ENCODE measurements at places on chromosomes 7 and 10.

- no peak for DNase-seq
These were observed 279.9 kb upstream of the MKLN1 start for GRCh38 chr7:131047651-131048304.

DNA sequence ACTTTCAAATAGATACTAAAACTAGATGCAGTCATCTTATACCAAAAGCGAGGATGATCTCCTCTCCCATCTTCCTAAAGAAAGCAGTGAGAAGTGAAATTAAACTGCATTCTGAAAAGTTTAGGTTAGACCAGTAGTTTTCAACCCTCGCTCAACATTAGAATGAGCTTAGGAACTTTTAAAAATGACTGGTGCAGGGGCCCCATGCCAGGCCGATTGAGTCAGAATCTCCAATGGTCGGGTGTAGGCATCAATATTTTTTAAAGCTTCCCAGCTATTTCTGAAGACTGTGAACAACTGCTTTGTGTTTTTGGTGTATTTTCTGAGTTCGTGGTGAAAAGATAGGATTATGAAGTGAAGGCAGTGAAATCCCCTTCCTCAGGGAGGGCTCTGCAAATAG, 146.0 kb downstream of the VTI1A start:
- no peak for DNase-seq

GRCh38 chr7:152176797-152177196, 151.3 kb downstream of the GALNT11 start:
- DNase-seq, result no peak

DNA sequence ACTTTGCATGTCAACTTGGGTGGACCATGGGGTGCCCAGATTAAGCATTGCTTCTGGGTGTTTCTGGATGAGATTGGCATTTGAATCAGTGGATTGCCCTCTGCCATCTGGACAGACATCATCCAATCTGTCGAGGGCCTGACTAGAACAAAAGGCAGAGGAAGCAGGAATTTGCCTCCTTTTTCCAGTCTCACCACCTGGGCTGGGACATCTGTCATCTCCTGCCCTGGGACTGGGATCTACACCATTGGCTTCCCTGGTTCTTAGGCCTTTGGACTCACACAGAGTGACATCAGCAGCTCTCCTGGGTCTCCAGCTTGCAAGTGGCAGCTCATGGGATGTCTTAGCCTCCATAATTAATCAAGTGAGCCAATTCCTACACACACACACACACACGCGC, 10.3 kb downstream of the SLC13A4 start:
- DNase-seq, result no peak

DNA sequence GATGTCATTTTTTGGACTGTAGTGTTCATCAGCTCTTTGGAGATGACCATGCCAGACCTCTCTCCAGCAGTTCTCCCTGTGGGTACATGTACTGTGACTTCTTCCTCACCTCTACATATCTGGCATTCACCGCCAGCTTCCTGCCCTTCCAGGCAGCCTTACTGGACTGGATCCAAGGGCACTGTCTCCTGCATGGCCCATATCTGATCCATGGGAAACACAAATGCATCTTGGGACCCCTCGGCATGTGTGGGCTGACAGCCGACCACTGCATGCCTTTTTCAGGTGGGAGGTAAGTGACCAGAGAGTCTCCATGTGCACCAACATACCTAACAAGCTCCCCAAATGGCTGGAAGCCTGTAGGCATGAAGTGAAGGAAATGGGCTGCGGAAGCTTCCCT, 3.9 kb upstream of the BLVRA start:
- DNase-seq, result no peak

DNA sequence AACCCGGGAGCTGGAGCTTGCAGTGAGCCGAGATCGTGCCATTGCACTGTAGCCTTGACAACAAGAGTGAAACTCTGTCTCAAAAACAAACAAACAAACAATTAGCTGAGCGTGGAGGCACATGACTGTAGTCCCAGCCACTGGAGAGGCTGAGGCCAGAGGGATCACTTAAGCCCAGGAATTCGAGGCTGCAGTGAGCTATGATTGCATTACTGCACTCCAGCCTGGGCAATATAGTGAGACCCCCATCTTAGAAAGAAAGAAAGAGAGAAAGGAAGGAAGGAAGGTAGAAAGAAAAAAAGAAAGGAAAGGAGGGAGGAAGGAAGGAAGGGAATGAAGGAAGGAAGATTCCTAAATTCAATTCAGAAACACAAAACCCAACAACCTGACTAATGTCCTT, 141.3 kb upstream of the TNRC18 start:
- DNase-seq, result no peak

DNA sequence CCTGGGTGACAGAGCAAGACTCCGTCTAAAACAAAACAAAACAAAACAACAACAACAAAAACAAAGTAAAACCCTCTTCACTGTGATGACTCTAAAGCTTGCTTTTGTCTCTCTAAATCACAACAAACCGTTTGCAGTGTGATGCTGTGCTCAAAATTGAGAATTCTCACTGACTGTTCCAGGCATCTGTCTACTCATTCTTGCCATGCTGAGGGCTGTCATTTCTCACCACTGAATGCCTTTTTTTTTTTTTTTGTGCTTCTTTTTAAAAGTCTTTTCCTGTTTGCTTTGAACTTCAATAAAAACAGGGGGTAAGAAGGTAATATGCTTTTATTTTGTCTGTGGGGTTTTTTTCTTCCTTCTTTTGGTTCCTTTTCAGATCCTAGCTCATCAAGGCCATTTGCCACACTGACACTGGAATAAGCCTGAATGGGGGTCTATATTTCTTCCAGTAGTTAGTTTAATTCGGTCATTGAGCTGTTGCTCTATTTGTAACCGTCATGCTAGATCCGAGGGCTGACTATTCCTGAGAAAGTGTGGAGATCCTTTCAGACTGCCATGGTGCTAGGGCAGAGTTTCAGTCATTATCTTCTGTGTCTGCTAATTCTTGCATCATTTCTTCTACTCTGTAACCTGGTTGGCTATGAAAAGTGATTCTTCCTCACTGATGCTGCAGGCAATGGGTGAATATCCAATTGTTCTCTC, 10.6 kb downstream of the FAS start:
- DNase-seq, result no peak

DNA sequence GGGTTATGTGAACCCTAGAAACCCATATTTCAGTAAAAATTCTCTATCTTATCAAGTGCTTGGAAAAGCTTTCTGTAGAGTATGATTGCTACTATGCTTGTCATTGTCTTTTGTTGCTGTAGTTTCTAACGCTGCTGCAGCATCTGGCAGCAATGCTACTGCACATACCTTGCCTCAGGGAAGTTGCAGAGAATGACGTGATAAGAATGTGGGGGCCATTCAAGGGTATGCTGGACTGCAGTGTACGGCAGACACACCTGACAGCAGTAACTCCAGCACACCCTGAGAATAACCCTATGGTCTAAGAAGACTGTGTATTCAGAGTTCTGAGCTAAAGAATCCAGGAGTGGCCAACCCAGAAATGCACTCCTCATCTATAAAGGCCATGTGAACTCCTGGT, 20.5 kb downstream of the TRIM4 start:
- no peak for DNase-seq

DNA sequence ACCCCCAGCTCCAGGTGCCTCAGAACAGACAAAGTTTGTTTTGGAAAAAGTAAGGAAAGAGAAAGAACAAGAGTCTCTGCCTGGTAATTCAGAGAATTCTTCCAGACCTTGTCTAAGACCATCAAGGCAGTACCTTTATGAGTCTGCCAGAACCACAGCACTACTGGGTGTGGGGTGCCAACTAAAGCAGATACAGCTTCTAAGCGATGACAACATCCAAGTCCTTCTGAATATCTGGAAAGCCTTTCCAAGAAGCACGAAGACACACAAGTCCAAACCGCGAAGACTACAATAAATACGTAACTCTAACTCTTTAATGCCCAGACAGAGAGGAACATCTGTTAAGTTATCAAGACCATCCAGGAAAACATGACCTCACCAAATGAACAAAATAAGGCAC, 94.3 kb downstream of the SIRT1 start:
- DNase-seq, result no peak

GRCh38 chr7:6271694-6272440, 557 bp downstream of the CYTH3 start:
- DNase-seq, result no peak

GRCh38 chr10:61321041-61321857, 131.9 kb downstream of the TMEM26 start:
- no peak for DNase-seq

DNA sequence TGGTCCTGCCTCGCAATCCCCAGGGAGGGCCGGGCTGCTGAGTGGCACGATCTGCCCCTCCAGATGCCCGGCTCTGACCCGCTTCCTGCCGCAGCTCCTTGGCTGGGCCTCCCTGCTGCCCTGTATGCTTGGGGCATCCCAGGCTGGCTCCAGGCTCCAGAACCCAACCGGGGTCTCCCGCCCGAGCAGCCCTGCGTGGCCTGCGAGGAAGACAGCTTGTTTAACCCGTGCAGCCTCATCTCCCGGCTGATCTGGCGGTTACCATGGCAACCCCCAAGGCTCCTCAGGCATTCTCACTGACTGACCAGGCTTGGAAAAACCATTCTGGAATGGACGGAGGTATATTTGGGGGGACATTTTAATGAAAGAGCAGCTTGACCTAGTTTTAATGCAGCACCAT, 232.4 kb upstream of the MYO3A start:
- no peak for DNase-seq

DNA sequence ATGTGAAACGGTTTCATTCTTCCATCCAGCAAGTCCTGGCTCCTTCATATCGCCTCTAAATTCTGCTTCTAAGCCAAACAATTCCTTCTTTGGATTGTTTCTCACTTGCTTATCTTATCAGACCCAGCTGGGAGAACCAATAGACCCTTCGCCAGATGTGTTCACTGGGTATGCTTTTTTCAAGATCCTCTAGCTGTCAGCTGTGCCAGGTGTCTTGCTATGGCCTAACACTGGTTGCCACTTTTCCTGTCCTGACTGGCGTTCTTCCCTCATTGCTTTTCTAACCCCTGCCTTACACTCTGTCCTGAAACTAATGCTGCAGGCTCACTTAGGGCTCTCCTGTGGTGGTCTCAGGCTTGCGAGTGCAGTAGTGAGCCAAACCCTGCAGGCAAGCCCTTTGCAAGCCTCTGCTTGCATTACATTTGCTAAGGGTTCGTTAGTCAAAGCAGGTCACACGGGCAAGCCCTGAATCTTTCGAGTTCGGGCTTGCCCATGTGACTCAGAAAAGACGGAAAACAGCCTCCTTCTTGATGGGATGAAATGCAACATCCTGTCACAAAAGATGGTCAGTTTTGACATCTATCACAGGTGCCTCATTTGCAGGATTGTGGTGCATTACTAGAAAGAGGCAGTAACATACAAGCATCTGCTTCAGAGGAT, 92.8 kb downstream of the VWC2 start:
- DNase-seq, result no peak

- no peak for DNase-seq
These were observed 292.1 kb downstream of the BBS9 start for GRCh38 chr7:33421429-33421828.

- DNase-seq, result no peak
These were observed 138.9 kb downstream of the ARHGAP22 start for GRCh38 chr10:48465860-48466521.

- DNase-seq, result no peak
These were observed 38.0 kb upstream of the GNA12 start for GRCh38 chr7:2882111-2882510.

DNA sequence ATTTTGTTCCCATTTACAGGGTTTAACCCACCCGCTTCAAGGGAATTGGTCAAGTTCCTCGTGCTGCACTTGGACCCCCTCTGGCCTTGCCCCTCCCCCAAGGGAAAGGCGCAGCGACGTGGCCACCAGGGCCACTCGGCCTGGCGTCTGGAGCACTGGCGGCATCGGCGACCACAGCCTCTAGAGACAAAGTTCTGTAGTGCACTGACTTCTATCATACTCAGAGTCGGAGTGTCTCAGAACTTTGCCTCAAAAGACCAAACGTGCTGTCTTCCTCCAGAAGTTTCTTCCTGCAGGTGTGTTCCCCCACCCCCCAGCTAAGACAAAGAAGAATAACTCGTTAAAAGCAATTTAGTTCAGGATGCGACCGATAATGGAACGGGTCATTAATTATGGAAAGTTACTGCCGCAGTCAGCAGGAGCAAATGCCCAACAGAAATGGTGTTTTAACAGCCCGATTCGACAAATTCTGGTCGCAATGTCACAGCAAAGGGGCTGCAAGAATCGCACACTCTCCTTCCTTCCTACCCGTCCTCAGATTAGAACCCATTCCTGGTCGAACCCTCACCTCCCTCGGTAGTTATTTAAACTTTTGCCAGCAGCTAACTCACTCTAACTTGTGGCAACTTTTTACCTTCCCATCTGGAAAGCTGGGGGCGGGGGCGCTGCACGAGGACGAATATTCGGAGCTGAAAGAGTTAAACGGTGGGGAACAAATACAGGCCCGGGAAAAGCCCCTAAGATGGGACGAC, 202.1 kb upstream of the NFE2L3 start:
- no peak for DNase-seq

GRCh38 chr10:104403636-104404035, 50.0 kb downstream of the CFAP58 start:
- DNase-seq, result no peak

GRCh38 chr10:131858583-131859340, 42.0 kb upstream of the PPP2R2D start:
- no peak for DNase-seq
